ENCODE measurements at places on chromosomes 12 and 14. TPM values are rescaled to one million over a fixed set of nuclear protein-coding genes. Genes with fewer than 3 reads are reported as not detected.

The GOLT1B gene
- total RNA-seq = 22.1 TPM

The AQP5 gene
- total RNA-seq = 0.49 TPM

The SIRT4 gene
- 1.3 TPM for total RNA-seq

The PTCSC3 gene
- total RNA-seq = not detected

The UNC119B gene
- 26.3 TPM for total RNA-seq

The SSTR1 gene
- not detected for total RNA-seq

The DEGS2 gene
- not detected for total RNA-seq

The ATF1 gene
- total RNA-seq = 73.9 TPM

The INHBE gene
- total RNA-seq = 4.3 TPM

The CCDC175 gene
- not detected for total RNA-seq

The SLC6A15 gene
- total RNA-seq = 38.2 TPM

The IL31 gene
- not detected for total RNA-seq

The ZC3H10 gene
- total RNA-seq = 6.1 TPM

The SPTSSA gene
- total RNA-seq = 6.1 TPM

The NGB gene
- total RNA-seq = not detected

The PRB3 gene
- total RNA-seq = not detected

The GLIPR1L2 gene
- 0.34 TPM for total RNA-seq

The ACOT2 gene
- total RNA-seq = 20.0 TPM

The KRT75 gene
- not detected for total RNA-seq

The SIX1 gene
- 7.7 TPM for total RNA-seq

The OAS2 gene
- 2.4 TPM for total RNA-seq

The MGAT4C gene
- total RNA-seq = 0.90 TPM

The ANO4 gene
- 2.0 TPM for total RNA-seq

The LRP1-AS gene
- total RNA-seq = not detected

The DBX2 gene
- not detected for total RNA-seq

The LHX5 gene
- total RNA-seq = not detected

The NRIP2 gene
- total RNA-seq = not detected

The MED13L gene
- 42.4 TPM for total RNA-seq

The SLC10A1 gene
- not detected for total RNA-seq

The ARHGEF25 gene
- total RNA-seq = 46.8 TPM

All from A375 (cell line).